NCI-H146 (cell line): ENCODE measurements at places on chromosomes 12 and 14.

DNA sequence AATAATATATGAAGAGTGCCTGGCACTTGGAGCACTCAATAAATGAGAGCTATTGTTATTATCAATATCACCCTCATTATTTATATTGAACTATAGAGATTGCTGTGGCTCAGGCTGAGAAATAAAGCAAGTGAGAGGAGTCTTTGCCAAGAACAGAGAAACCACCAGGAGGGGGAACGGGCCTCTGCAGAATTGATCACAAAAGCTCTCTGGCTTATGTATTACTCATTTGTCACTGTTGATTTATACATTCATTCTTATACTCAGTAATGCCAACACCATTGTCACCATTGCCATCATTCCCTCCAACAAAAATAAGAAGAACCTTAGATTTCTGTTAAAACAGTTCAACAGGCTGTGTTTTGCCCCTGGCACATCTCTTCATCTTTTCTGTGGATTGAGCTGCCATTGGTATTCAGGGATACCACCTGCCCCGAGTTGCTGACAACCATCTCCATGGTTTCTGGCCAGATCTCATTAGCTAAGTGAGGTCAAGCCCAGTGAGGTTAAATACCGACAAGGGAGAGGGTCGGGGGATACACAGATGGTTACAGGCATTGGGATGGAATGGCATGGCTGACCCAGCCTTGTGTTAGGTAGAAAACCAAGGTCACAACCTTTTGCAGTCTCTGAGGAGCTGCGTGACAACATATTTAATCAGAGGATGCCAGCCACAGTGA, 21.8 kb upstream of the PCNX1 start:
- no peak for DNase-seq

GRCh38 chr12:89350260-89350629, 2.1 kb downstream of the DUSP6 start:
- DNase-seq = peak; percentile 17

GRCh38 chr12:121713793-121714192, 1.2 kb downstream of the TMEM120B start:
- no peak for DNase-seq

- DNase-seq = no peak
Measured at GRCh38 chr12:51687614-51688013, 96.6 kb downstream of the SCN8A start.

DNA sequence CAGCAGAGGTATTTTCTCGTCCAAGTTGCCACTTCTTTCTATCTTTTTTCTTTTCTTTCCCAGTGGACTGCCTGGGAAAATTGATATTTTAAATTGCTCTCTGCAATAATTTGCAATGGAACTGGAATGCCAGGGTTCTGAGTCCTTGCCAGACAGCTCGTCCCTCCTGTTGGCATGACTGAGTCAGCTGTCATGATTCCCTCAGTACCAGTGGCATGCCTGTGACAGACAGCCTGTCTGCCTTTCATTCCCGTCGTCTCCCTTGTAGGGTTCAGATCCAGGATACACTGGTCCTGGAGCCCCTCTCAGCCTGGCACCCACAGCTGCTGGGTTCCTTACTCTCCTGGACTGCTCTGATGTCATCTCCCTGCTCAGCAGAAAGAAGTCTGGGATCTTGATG, 84.8 kb downstream of the PTPN11 start:
- DNase-seq = no peak
